Caco-2 (cell line): ENCODE measurements at places on chromosomes 2 and 18. TPM values are rescaled to one million over a fixed set of nuclear protein-coding genes. Genes with fewer than 3 reads are reported as not detected.

- DNase-seq, result no peak
Measured at GRCh38 chr2:24075259-24075658, 867 bp downstream of the SF3B6 start.

GRCh38 chr2:23767876-23768621 lies 158.9 kb downstream of the ATAD2B start:
- DNase-seq, result no peak

Gene RAD51AP2
- not detected in 2 replicates for total RNA-seq

DNA sequence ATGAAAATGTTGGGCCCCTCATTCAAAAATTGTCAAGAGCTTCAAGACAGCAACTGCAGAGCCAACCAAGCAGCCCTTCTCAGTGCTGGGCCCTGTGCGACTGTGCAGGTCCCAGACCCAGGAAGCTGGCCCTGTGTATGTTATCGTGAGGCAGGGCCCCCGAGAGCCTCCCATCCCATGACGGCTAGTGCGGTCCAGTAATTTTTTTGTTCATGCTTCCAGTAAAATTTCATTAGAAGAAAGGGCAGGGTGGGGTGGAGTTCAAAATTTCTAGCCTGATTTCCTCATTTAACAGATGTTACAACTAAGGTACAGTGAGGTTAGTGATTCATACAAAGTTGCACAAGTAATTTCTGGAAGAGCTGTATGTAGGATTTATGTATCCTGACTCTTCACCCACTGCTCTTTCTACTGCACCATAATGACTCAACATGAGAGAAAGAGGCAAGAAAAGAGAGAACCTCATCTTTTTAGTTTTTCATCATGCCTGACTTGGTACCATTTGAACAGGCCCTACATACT lies 105.5 kb downstream of the ZEB2 start:
- no peak for DNase-seq

DNA sequence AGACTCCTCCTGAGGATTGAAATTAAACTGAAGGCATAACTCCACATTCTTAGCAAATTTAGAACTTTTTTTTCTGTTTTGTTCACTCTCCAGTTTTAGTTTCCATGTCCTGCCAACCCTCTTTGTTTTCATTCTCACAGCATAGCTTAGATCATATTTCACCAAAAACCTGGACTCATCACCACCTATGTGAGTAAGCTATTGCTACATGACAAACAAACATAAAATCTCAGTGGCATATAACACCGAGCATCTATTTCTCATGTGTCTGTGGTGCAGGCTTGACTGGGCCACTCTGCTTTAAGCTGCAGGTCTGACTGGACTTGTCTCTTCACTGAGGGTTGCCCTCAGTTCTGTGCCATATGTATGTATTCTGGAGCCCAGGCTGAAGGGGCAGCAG lies 385.2 kb downstream of the ARHGAP15 start:
- no peak for DNase-seq

GRCh38 chr18:54772056-54772455 lies 56.2 kb upstream of the RAB27B start:
- DNase-seq, result no peak

DNA sequence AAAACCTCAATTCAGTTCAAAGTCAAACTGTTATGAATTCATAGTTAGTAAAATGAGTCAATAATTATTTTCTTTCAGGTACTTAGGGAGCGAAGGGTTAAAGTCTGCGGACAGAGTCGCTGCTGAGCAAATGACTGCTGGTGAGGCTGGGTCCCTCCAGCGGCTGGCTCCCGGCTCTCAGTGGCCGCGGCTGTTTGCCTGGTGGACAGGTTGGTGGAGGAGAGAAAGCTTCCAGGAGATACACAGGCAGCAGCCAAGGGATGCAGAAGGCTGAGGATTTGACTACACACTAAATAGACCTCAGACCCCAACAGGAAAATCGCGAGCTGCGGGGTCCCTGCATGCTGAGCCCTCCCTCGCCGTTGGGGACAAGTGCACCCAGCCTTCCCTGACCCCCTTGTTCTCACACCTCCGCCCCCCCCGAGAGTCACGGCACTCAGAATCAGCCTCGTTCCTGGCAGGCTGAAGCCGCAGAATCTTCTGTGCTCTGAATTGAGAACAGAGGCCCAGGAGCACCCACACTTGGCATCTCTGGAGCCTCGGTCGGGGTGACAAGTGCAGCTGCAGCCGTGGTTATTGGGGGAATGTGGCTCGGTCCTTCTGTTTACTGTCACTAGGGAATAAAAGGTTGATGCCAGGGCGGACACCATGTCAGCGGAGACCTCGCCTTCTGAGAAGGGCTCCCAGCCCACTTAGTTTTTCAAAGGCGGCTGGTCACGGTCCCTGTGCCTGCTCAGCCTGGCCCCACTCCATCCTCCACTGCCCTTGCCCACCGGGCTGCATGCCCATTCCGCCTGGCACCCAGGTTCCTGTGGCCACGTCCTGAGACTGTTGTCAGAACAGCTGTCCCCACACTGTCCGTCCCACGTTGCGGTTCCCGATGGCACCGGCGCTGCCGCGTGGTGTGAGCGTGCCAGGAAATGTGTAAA lies 74.0 kb downstream of the SLC66A2 start:
- no peak for DNase-seq

- no peak for DNase-seq
Measured at GRCh38 chr2:446963-447530, 159.2 kb upstream of the ALKAL2 start.

Gene NAT8
- total RNA-seq, result not detected in 2 replicates

DNA sequence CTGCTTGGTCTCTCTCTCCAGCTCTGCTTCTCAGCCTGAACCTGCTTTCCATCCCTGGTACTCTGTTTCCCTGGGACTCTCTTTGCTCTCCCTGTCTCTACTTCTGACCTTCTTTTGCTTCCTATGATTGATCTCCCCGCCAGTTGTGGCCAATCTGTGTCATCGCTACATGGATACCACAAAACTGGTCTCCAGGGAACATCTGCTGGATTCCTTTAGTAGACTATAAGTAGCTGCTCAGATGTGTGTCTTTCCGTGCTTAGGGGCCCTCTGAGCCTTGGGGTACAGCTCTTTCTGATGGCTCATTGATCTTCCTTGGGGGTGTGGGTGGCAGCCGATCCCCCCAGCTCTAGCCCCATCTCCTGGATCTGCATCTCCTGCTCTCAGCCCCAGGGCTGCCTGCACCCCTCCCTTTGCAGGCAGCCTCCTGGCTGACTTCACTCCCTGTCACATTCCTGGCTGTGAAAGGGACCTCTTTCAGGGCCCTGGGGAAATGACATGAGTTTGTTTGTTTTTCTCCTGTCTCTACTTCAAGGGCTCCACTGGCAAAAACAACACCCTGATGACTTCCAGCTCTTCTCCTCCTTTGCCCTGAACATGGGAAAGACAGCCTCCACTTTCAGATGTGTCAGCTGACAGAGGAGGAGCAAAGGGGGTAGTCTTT lies 333.7 kb downstream of the CYP26B1 start:
- DNase-seq, result no peak

- DNase-seq, result no peak
Measured at GRCh38 chr18:25710981-25711380, 359.0 kb upstream of the ZNF521 start.

- no peak for DNase-seq
Measured at GRCh38 chr2:109217362-109218086, 88.5 kb downstream of the SH3RF3 start.

DNA sequence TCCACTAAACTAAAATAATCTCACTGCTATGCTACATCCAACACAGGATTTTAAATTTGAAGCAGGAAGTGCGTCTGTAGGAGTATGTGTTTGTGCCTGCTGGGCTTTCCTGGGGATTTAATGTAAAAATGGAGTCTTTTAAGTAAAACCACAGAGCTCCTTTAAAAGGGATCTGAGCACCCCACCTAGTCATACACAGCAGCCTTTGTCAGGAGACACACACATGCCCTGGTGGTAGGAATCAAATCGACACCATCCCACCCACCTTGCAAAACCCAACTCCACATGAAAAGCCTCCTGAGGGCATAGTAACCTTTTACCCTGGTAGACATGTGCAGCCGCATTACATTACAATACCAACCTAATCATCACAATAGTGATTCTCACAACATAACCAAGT lies 29.1 kb downstream of the UXS1 start:
- no peak for DNase-seq

DNA sequence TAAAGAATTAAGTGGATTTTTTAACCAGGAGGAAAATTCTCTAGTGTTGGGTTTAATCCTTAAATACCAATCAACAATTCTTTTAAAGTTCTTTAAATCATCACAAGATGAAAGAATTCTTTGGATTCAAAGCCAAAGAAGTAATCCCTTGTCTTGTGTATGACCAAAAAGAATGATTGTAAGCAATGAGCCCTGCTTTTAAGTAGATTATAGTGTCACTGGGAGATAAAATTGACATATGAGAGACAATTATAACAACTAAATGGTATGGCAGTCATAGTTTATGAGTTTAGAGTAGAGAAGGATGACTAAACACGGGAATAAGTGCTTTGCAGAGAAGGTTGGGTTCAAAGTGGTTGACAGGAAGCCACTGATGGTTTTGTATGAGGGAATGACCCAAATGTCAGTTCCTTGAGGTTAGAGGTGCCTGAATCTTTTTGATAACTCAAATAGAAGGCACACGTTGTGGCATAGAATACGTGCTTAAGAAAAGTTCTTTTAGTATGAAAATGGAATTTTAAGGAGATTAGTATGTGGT lies 199.6 kb upstream of the TCF4 start:
- DNase-seq, result no peak

- DNase-seq, result no peak
Measured at GRCh38 chr2:30306522-30306921, 75.2 kb downstream of the LBH start.

GRCh38 chr2:53989210-53989862 lies 18.5 kb upstream of the PSME4 start:
- DNase-seq, result no peak

Gene UBE2F
- total RNA-seq, result 33.9 and 38.9 TPM in 2 replicates

Gene LRRC30
- total RNA-seq, result not detected in 2 replicates

DNA sequence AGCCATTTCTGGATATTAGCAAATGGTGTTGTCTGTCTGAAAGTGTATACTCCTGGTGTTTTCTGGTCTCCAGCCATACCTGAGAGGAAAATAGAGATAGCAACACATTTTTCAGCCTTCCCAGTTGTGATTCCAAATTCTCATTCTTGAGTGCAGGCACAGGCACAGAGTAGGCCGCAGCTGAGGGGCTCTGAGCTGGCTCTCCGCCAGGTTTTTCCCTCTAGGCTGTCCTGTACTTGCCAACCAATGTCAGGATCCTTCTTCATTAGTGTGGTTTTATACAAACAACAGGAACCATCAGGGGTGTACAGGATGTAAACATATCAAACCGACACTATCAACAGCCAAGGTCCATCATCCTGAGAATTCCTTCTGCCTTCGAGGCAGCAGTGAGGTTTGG lies 1733.6 kb upstream of the CELF4 start:
- DNase-seq, result no peak

GRCh38 chr2:122166820-122167219 lies 411.4 kb downstream of the TSN start:
- DNase-seq, result no peak

DNA sequence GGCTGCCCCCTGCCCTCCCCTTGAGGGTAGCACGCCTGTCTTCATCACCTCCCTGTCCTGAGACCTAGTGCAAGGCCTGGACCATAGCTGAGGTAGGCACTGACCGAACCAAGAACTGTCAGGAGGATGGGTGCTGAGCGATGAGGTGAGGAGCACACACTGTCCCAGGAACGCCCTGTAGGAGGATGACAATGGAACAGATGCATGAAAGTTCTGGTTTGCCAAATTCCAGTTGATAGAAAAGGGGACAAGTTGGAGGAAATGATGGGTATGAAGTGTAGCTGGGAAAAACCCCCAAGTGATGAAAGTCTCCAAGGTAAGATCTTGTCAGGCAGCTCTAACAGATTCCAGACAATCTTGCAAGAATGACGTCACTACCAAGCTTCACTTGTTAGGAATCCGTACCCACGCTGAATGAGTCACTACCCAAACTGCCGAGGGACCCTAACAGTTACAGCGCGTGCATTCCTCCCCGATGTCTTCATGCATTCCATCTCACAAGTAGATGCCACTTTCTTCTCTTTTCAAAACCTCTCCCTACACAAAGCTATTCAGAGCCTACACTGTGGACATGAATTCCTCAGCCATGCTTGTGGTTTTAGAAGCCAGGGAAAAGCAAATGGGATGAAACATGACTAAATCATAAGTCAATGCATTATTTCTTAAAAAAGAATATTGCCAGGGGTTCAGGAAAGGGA lies 27.6 kb downstream of the MRPL33 start:
- peak; percentile 81 for DNase-seq

DNA sequence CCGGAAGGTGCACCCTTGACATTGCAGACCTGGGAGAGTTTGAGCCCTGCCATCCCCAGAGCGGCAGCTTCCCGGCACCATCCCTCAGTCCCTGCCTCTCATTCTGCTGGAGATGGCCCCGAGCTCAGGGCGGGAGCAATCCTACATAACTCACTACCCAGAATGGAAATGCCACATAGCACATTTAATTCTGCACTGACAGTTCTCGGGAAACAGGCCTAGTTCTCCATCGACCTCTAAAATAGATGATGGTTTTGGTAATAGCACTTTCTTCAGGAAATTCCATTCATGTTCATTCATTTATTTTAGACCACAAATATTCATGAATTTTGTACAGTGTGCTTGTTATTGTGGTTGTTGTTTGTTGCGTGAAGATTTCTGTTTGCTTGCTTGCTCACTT lies 92.9 kb upstream of the SLC14A2 start:
- DNase-seq, result no peak

DNA sequence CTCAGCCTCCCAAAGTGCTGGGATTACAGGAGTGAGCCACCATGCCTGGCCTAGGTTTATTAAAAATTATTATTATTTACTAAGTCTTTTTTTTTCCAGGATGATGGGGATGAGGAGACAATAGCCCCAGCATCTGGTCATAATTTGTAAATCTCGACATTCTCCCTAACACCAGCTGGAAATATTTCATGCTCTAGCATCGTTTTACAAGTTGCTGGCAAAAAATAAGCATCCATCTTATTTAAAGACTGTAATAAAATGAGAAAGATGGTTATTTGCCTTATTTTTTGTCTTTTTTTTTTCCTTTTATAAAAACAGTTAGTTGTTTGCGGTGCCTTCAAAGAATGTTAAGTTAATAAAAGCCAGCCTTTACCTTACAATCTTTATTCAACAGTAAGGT lies 56.7 kb downstream of the SF3B1 start:
- no peak for DNase-seq

DNA sequence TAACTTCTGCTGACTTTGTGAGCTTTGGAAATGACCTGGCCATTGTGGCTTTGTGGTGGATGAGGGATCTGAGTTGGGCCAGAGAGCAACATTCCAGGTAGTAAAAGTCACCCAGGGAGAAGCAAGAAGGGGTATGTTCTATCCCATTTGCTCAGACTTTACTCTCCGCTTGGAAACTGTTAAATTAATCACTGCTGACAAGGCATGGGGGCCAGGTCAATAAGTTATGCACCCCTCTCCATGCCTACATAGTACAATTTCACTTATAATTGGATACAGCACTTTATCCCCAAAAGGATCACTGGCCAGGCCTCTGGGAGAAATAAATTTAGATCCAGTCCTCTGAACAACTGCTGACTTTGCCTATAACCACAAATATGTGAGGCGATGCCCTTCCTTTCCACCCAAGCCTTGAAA lies 92.1 kb downstream of the RPRM start:
- no peak for DNase-seq

DNA sequence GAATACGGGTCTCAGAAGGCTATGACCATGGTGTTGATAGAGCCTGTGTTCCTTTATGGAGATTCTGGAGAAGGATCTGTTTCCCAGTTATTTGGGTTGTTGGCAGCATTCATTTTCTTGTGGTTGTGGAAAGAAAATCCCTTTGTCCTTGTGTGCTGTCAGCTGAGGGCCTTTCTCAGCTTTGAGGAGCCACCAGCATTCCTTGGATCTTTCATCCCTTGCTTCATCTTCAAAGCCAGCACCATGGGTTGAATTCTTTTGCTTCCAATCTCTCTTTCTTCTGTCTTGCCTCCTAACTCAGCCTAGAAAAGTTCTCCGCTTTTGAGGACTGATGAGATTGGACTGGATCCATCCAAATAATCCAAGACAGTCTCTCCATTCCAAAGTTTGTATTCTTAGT lies 103.2 kb upstream of the MMADHC start:
- DNase-seq, result no peak
